GM04503 (cell line): ENCODE measurements at places on chromosomes 1 and 21.

- DNase-seq, result peak; percentile 51
Observed at GRCh38 chr1:199691540-199691939, 336.0 kb upstream of the NR5A2 start.

- no peak for DNase-seq
Observed at GRCh38 chr1:97929874-97930851, 9.3 kb upstream of the DPYD start.

- no peak for DNase-seq
Observed at GRCh38 chr1:111927652-111928051, 61.8 kb downstream of the KCND3 start.

- DNase-seq, result no peak
Observed at GRCh38 chr1:201518071-201518470, 11.1 kb upstream of the CSRP1 start.

DNA sequence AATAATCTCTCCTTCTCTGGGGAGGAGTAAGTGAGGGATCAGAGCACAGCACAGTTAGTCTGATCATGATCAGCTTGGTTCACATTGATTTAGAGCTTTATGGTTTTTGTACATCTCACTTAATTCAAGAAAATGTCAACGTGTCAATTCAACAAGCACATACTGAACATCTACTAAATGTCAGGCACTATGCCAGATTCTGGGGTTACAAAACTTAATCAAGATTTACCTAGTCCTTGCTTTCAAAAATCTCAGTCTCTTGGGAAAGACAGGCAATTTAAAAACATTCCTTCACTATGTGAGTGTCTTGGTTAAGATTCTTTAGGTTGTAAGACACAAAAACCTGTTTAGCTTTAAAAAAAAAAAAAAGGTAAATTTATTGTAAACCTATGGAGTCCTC, 181.4 kb downstream of the AK5 start:
- DNase-seq, result no peak

GRCh38 chr1:20574686-20575540, 14.0 kb upstream of the CDA start:
- no peak for DNase-seq

DNA sequence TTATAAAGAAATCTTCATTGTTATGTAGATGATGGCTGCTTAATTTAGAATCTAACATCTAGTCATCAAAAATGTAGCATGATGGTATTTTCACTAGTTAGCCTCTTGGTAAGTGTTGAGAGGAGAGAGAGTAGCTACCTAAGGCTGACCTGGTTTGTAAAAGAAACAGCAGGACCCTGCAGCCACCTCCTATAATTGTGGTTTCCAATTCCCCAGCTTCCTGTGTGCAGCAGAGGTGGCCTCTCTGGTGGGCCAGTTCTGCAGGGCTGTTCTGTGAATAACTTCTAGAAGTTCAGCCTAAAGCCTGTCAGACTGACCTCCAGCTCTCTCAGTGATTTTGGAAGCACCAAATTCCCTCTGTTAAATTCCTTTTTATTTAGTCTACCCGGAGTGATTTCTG, 246.4 kb upstream of the LRRC7 start:
- no peak for DNase-seq

- no peak for DNase-seq
Observed at GRCh38 chr1:175075572-175076568, 8.2 kb downstream of the TNN start.

DNA sequence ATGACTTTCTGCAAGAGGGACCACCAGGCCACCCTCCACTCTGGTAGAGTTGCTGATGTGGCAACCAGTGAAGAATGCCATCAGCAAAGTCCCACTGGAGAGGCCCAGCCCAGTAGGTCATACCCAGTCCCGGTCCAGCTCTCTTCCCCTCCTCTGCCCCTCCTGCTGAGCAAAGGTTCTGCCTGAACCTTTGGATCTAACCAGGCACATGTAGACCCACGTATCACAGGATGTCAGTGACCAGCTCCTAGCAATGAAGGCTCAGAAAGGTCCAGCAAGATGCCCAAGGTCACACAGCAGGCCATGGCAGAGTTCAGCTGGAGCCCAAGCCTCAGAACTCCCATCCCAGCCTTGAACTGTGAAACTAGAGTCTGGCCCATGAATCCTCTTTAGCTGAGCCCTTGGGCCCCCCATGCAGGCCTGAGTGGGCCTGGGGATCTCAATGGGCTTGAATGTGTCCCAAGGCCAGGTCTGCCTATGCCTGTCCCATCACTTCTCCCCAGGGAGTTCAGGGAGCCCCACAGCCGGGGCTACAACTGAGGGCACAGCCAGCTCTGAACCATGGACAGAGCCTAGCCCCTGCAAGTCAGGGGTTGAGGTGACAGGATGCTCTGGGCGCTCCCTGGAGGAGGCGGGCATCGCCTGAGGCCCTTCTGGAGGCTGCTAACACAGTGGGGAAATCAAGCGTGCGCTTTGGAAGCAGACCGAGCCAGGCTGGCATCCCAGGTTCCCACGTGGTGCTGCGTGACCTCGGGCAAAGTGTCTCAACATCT, 21.4 kb upstream of the PADI1 start:
- no peak for DNase-seq

DNA sequence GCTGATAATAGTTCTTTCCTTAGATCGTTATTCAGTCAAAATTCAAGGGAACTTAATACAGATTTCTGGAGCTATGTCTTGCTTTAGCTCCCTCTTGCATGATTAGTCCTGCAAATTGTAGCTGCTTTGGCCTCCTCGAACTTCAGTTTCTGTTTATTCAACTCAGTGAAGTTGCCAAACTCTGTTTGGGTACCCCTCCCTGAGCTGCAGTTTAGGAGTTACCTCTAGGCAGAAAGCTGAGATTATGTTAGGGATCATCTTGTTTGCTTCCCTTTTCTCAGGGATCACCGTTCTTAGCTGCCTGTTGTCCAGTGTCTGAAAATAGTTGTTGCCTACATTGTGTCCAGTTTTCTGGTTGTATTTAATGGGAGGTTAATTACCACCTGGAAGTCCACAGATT, 43.5 kb downstream of the SNX27 start:
- DNase-seq, result no peak

- no peak for DNase-seq
Observed at GRCh38 chr1:165747632-165748447, 20.8 kb downstream of the TMCO1 start.

DNA sequence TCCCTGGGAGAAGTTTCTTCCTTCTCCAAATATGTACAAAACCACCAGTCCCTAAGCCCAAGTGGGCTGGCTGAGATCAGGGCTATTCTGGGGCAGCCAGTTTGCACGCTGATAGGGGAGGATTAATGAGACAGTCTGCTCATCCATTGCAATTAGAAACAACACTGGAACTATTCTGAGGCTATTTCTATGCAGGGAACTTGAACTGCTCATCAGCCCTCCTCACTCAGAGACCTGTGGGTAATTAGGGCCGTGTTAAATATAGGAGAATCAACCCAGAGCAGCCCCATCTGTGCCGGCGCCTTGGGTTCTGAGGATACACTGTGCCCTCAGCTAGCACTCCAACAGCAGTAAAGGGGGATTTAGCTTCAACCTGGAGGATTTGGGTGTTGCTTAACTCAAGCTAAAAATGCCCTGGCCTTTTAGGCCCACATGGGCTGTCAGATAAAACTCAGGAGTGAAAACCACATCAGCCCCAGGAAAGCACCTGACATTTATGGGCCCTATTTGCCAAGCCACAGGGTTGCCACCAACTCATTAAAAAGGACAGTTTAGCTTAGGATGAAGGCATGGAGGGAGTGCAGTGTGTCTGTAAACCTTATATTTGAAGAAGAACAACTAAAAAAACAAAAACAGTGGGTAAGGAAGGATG, 53.9 kb downstream of the DUSP10 start:
- no peak for DNase-seq

DNA sequence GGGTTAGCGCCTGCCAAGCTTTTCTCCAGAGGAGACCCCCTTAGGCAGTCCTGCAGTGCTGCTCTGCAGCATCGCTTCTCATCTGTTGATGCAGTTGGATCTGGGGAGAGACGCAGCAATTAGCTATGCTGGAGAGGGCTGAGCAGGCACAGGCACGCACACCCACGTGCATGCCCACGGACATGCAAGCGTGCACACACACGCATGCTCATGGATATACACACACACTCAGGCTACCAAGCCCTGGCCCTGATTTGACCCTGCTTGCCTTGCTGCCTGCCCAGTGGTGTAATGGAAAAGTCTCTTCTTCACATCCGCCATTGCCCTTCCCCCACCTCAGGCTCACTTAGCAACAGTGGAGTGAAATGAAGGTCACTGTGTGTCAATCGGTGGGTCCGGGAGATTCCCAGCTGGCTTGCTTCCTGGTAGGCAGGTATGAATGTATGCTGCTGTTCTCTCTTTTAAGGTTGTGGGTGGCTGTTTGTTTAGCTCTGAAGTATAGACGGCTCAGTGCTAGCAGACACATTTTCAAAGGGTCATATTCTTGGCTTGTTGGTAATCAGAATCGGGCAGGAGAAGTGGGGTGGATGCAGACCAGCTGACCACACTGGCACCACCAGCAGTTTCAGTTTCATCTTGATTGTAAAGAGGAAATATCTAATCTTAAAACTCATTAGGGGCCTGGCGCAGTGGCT, 9.5 kb downstream of the ATP1B1 start:
- no peak for DNase-seq

GRCh38 chr1:161791904-161792655, 26.0 kb downstream of the ATF6 start:
- no peak for DNase-seq

- no peak for DNase-seq
Observed at GRCh38 chr1:233277637-233278606, 17.6 kb downstream of the PCNX2 start.

GRCh38 chr1:52229494-52229893, 87.6 kb downstream of the ZFYVE9 start:
- DNase-seq, result no peak

GRCh38 chr1:15399710-15400109, 10.0 kb upstream of the EFHD2 start:
- DNase-seq, result no peak

DNA sequence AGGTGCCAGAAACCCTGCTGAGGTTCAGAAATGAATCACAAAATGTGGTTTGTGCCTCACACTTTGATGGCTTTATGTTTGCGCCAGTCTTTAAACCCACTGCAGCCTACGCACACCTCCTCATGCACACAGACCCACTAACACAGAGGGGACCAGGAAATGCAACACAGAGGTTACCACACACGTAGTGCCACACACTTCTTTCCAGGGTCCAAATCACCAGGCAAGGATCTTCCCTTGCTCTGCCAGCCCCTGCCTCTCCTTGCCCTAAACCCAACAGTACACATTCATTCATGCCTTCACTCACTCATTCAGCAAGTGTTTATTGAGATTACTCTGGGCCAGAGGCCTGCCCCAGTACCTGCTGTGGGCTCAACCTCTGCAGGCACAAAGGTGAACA, 17.5 kb downstream of the MAB21L3 start:
- DNase-seq, result no peak

DNA sequence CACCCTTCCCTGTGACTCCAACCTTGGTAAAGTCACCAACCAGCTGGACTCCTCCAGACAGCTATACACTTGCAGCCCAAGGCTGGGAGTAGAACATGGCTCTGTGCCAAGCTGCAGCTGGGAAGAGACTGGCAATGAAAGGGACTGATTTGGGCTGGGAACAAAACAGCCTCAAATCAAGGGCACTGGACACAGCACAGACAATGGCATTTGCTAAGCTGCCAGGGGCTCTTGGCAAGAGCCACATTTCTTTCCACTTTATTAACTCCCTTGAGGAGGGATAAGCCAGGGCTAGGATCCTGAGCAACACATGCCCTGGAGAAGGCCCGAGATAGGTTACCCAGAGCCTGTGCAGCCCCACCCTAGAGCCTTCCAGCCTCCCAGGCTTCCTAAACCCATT, 12.0 kb downstream of the SYT11 start:
- DNase-seq, result no peak

DNA sequence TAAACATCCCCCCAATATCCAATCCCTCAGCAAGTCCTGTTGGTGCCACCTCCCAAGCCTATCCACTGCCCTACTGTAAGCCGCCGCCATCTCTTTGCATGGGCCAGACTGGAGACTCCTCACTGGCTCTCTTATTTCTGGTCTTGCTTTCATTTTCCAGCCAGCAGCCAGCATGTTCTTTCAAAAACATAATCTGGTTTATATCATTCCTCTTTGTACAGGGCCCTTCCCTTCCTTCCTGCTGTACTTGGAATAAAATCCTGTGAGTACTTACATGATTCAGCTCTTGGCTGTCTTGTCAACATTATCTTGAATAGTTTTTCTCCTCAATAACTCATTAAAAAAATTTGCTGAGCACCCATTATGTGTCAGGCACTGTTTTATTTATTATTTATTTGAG, 28.2 kb downstream of the TLR5 start:
- no peak for DNase-seq

DNA sequence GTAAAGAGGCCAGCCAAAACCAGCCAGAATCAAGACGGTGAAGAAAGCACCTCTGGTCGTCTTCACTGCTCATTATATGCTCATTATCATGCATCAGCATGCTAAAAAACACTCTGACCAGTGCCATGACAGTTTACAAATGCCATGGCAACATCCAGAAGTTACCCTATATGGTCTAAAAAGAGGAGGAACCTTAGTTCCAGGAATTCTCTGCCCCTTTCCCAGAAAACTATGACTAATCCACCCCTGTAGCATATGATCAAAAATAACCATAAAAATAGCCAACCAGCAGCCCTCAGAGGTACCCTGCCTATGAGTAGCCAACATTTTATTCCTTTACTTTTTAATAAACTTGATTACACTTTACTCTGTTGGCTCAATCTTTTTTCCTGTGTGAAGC, 34.2 kb upstream of the PBX1 start:
- DNase-seq, result no peak

DNA sequence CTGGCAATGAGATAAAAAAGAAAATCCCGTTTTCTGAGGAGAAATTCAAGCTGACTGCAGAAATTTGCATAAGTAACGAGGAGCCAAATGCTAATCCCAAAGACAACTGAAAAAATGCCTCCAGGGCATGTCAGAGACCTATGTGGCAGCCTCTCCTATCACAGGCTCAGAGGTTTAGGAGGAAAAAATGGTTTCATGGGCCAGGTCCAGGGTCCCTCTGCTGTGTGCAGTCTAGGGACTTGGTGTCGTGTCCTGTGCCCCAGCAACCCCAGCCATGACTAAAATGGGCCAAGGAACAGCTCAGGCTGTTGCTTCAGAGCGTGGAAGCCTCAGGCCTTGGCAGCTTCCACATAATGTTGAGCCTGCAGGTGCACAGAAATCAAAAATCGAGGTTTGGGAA, 456.5 kb downstream of the DPYD start:
- DNase-seq, result no peak

GRCh38 chr1:66383611-66384010, 150.3 kb upstream of the SGIP1 start:
- no peak for DNase-seq

DNA sequence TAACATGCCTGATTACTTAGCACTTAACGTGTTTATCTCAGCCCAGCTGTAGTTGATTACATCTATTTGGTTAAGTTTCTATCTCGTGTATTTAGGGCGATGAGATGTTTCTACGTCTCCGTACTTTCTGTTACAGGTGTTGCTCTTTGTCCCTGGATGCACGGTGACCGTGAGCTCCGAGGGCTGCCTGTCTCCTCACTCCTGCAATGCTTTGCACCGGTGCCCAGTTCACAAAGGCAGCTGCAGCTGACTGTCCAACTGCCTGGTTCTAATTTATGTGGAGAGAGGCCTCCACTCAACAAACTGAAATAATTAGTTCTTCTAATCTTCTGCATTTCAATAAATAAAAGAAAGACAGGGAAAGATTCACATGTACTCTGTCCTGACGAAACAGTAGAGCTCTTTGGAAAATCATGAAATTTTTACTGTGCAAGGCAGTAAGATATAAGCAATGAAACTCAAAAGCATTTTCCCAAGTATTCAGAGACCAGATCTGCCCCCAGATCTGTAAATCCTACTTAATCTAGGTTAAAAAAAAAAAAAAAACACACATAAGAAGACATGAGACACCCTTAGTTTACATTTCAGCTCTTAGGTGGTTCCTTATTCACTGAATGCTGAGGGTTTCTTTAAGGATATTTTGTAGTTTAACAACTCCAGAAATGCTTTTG, 108.2 kb downstream of the TGFBR3 start:
- no peak for DNase-seq
